ENCODE measurements at places on chromosomes 7 and 10.

GRCh38 chr7:123120286-123120685, 79.5 kb downstream of the SLC13A1 start:
- DNase-seq = no peak

GRCh38 chr7:95334447-95334846, 10.1 kb upstream of the PON1 start:
- no peak for DNase-seq

DNA sequence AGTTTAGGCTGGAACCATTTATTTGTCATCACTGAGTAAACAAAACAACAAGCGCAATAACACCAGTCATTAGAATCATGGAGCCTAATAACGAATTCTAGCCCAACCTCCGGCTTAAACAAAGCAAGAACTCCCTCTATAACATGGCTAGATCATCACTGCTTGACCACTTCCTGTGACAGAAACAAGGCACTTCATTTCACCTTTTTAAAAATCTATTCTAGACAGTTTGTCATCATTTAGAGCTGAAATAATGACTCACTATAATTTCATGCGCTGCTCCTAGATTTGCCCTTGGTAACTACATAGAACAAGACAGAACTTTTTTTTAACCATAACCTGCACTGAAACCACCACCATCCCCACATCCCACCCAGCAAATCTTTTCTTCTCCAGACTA, 81.3 kb downstream of the OSBPL3 start:
- no peak for DNase-seq

GRCh38 chr7:43735802-43736603, 6.7 kb upstream of the COA1 start:
- DNase-seq = no peak

DNA sequence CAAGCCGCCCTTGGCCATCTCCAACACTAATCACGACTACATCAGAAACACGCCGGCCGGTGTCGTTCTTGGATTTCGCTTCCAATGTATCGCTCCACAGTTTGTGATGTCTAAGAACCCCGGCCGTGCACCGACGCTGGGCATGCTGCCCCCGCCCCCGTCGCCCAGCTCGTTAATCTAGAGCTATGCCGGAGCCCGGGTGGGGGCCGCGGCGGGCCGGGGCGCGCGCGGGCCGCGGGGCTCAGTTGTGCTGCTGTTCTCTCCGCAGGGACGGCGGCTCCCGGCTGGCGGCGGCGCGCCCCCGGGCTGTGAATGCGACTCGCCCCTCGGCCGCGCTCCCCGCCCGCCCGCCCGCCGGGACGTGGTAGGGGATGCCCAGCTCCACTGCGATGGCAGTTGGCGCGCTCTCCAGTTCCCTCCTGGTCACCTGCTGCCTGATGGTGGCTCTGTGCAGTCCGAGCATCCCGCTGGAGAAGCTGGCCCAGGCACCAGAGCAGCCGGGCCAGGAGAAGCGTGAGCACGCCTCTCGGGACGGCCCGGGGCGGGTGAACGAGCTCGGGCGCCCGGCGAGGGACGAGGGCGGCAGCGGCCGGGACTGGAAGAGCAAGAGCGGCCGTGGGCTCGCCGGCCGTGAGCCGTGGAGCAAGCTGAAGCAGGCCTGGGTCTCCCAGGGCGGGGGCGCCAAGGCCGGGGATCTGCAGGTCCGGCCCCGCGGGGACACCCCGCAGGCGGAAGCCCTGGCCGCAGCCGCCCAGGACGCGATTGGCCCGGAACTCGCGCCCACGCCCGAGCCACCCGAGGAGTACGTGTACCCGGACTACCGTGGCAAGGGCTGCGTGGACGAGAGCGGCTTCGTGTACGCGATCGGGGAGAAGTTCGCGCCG, 1.9 kb downstream of the VWC2 start:
- peak; percentile 48 for DNase-seq

GRCh38 chr7:80089366-80089765, 45.3 kb upstream of the GNAI1 start:
- DNase-seq = no peak

DNA sequence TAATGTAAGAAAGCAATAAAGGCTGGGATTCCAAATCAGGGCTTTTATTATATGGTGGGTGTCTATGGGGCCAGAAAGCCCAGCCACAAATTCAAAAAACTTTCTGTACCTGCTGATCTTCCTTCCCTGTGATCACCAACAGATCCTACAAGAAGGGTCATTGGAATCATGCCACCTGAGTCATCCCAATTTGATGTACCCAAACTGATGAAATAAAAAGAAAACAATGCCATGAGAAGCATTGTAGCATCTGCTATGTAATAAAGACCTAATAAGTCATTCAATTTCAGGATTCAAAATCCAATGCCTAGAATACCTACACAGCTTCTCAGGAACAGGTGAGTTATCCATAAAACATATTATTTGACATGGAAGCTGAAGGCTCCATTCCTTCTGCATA, 228.8 kb downstream of the DKK1 start:
- DNase-seq = no peak

DNA sequence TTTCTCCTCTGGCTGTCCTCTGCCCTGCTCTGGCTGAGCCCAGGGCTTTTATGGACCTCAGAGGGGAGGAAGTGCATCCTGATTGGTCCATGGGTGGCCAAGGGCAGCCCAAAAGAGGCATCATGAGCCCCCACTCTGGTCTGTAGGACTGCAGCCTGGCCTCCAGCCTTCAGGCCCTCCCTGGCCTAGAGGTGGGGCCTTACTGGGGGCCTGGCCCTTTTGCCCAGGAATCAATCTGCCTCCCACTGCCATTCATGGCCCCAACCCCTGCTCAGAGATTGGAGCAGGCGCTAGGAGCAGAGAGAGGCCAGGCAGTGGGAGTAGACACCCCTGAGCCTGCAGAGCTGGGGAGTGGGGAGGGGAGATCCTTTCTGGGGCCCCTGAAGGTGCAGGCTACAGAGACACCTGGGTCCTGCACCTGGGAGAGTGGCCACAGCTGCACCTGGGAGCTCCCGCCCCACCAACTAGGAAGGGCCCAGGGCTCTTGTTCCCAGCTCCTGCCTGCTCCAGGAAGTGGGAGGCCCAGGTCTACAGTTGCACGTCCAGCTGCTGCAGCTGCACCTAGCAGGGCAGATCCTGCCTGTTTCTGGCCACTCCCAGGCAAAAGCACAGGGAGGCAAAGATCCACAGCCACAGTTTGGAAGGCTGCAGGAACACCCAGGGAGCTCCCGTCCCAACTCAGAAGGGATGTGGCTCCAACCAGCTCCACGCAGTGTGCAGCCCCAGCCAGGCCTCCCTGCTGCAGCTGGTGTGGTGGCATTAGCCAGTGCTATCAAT, 6.4 kb upstream of the DYNC2I1 start:
- DNase-seq = no peak

GRCh38 chr7:17506596-17506995, 208.1 kb downstream of the AHR start:
- no peak for DNase-seq

GRCh38 chr7:13898957-13899670, 90.4 kb downstream of the ETV1 start:
- no peak for DNase-seq

- no peak for DNase-seq
Observed at GRCh38 chr10:127934383-127934782, 27.5 kb downstream of the PTPRE start.

DNA sequence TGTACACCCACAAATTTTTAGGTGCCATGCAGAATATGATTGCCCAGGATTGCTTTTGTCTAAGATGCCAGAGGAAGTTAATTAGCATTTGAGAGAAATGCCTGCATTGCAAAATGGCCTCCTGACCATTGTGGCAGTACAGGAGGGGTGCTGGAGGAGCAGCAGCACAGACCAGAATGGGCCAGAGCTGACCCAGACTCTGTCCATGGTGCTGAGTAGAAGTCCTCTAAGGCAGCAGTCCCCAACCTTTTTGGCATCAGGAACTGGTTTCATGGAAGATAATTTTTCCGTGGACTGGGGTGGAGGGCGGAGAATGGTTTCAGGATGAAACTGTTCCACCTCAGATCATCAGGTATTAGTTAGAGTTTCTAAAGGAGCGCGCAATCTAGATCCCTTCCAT, 217.8 kb upstream of the AGK start:
- DNase-seq = peak; percentile 28

DNA sequence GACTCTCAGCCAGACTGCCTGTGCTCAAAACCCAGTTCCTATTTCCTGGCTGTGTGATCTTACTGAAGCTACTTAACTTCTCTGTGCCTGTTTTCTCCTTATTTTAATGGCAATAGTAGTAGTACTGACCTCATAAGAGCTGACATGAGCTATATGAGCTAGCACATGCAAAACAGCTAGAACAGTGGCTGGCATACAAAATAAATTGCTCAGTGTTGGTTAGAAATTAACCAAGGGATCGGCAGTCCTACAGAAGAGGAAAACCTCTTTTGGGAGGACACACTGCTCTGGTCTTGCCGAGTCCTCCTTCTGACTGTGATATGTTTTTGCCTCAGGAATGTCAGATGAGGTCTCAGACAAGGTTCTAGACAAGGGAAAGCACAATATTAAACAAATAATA, 322.6 kb downstream of the GRM8 start:
- DNase-seq = no peak

DNA sequence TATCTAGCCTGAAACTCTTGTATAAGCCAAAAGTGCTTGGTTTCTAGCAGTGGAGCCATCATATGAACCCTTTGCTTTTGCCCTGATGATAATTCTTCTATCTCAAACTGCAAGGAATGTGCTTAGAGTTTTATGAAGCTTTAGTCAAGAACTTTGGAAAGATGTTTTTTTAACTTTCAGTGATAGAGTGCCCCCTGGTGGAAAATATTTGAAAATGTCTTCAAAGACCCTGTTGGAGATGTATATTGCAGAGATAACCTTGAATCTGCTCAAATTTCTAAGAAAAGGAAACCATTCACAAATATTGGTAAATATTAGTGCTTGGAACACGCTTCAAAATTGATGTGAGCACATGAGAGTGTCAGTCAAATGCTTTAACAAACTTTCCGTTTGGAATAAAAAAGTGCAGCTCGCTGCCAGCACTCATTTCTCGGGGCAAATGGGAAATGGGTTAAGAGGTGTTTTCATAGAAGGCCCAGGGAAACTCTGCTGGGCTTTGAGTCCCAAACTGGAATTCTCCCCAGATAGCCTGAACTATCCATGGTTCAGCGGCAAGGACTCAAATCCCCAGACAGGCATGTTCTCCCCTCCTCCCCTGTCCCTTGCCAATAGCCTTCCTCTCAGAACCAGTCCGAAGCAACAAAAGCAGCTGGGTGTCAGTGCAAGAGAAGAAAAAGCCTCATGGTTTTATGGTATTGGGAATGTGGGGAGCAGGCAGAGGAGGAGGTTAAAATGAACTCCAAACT, 129.3 kb downstream of the MYOF start:
- no peak for DNase-seq

DNA sequence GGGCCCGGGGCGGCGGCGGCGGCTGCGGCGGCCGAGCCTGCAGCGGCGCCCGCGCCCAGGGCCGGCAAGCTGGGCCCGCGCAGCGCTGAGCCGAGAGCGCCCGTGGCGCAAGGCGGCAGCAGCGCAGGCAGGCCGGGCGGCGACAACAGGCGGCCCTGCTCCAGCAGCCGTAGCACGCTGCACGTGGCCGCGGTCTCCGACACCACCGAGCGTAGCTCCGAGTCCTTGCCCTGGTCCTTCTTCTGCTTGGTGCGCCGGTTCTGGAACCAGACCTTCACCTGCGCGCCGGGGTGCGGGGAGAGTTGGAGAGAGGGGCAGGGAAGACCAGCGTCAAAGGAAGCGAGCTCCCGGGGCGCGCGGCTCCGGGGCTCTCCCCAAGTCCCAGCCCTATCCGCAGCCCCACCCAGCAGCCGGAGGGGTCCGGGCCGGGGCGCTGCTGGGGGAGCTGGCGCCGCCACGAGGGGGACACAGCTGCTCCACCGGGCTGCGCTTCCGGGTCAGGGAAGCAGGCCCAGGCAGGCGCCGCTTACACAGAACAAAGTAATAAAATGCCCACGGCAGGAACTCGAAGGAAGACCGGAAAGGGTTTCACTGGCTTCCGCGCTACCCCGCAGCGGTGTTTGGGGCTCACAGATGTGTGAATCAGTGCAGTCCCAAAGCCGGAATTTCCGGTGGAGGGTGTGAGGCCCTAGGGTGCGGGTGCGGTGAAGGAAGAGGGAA, 3.6 kb downstream of the VAX1 start:
- DNase-seq = peak; percentile 3

- DNase-seq = no peak
Observed at GRCh38 chr7:50331564-50332208, 27.2 kb downstream of the IKZF1 start.

GRCh38 chr10:23912884-23913404, 296.0 kb upstream of the KIAA1217 start:
- no peak for DNase-seq

- DNase-seq = no peak
Observed at GRCh38 chr7:159108941-159109652, 35.6 kb downstream of the VIPR2 start.

- DNase-seq = no peak
Observed at GRCh38 chr10:74859546-74859945, 33.1 kb downstream of the KAT6B start.

GRCh38 chr7:138668229-138668596, 32.9 kb downstream of the SVOPL start:
- DNase-seq = no peak

- no peak for DNase-seq
Observed at GRCh38 chr7:92156990-92157389, 22.0 kb downstream of the LRRD1 start.

DNA sequence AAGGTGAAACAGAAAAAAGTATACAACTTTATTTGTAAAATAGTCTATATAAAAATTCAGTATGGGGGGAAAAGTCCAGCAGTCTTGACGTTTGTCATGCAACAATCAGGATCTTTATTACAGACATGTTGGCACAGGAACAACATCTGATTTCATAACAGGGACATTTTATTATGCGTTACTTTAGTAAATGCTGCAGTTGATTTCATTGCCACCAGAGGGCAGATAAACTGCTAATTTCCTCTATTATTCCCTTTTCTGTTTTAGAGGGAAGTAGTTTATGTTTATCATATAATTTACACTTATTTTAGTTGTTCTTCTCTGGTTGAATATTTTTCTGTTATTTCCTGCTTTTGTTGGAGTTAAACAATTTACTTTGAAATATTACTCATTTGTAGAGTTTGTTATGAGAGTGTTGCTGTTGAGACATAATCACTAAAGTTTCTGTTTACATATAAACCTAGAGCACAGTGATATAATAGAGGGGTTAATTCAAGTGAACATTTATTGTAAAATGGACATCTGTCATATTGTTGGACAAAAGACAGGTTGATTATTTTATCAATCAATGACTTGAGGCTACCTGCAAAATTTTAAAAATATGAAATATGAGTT, 3.3 kb downstream of the PLXDC2 start:
- DNase-seq = peak; percentile 15

DNA sequence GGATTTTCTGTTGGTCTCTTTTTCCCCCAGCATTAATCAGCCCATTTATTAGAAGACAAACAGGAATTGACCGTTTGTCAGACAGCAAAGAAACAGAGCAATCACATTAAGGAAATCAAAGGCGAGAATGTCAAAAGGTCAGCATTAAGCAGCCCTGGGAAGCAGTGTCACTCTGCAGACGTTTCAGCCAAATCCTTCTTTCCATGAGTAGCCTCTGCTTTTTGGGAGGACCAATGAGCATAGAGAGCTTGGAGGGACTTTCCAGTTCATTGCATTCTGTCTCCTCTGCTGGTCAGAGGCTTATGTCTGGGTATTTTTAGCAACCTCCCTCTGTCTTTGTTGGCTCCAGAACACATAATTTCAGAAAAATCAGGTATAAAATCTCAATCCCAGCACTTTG, 481.4 kb downstream of the GALNT17 start:
- no peak for DNase-seq
